ENCODE measurements at places on chromosomes 12 and 14.

DNA sequence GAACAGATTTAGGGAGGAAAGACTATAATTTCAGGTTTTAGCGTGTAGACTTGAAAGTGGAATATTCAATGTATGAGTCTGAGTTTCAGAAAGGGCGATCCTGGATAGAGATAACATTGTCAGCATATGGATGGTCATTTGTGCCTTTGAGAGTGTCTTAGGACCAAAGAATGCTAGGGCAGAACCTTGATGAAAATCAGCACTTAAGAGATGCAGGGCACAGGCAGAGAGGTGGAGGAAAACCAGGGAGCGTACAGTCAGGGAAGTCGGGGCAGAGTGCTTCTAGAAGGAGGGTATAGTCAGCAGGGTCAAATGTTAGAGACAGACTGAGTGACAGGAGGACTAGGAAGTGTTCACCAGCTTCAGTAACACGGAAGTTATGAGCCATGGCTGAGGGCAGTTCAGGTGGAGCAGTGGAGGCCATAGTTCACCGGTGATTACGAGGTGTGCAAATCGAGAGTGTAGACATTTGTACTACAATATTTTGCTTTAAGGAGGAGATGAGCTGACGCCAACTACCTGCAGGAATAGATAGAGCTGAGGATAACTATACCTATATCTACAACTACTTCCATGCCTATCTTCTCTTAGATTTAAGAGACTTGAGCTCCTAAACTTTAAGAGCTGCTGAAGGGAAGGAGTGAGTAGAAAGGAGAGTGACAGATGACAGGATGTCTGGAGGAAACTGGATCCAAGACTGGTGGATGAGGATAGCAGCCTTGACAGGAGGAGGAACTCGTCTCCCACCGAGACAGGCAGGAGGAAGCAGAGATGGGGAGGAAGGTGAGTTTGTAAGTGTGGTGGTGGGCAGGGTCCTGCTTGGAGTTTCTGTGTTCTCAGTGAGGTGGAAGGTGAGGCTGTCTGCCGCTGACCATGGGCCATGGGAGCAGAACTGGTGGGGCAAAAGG is 6.5 kb downstream of the CBLN3 start:
- no peak for DNase-seq

GRCh38 chr12:130186651-130187268 is 24.5 kb downstream of the FZD10 start:
- DNase-seq = no peak

DNA sequence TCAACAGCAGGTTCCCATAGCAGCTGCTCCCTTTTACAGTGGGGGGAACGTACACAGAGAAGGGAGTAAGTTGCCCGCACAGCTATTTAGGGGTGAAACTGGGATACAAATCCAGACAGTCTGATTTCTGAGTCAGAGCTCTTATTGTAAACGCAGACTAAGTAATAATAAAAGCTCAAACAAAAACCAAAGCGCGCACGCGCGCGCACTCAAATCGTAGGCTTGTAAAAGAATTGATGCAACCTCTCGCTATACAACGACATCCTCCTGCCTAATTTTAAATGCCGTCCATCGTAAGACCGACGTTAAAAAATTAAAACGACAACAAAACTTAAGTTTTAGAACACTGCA is 747 bp upstream of the DACT1 start:
- DNase-seq = no peak

GRCh38 chr14:24243336-24243836 is 963 bp upstream of the TINF2 start:
- no peak for DNase-seq

DNA sequence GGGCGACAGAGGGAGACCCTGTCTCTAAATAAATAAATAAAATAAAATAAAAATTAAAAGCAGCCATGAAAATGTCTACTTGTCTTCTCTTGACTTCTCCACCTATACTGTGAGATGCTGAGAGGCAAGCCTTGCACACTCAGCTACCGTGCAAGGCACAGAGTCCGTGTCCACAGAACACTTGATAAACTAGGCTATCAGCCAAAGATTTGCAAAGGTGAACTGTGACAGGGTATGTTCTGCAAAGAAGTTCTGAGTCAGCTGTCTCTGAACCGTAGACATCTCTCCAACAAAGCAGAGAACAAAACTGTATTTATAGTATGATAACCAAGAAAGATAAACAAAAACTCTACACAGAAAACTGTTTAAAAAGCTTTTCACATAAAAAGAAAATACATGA is 35.5 kb downstream of the STXBP6 start:
- DNase-seq = no peak

- DNase-seq = no peak
Measured at GRCh38 chr12:9256758-9257405, 48.7 kb upstream of the PZP start.

DNA sequence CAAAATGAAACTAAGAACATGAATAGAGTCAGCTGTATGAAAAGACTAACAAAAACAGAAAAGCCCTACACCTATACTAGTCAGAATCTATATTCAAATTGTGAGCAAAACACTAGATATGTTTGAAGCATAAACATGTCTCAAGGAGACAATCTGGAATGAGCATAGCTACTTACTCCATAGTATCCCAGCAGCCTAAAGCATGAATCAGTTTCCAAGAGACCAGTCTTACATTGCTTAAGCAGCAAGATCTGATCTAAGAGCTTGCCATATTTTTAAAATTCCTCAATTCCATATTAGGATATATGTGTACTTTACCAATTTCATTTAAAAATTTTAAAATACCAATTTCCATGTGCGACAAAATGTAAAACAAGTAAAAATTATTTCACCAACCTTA is 7.7 kb downstream of the CAPS2 start:
- no peak for DNase-seq

GRCh38 chr14:68391311-68392014 is 401.4 kb downstream of the ZFP36L1 start:
- DNase-seq = no peak

DNA sequence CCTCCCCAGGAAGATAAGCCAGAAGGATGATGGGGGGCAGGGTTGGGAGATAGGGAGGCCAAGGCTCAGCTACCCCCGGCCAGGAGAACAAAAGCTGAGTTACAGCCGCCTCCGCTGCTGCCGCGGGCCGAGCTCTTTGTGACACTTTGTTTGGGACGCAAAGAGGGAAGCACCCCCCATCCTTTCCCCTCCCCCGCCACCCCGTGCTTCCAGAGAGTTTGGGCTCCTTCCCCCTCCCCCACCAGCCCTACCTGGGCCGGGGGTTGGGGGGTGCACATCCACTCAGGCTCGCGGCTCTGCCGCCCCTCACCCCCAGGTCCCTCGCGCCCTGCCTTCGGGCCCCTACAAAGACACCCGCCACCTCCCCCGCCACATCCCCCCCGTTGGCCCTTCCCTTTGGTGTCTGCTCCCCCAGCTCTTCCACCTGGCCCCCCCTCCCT is 799 bp downstream of the ZNF219 start:
- DNase-seq = no peak

- no peak for DNase-seq
Measured at GRCh38 chr14:90630171-90630806, 185.9 kb downstream of the TTC7B start.

GRCh38 chr12:94299846-94300245 is 151.5 kb downstream of the PLXNC1 start:
- DNase-seq = no peak

DNA sequence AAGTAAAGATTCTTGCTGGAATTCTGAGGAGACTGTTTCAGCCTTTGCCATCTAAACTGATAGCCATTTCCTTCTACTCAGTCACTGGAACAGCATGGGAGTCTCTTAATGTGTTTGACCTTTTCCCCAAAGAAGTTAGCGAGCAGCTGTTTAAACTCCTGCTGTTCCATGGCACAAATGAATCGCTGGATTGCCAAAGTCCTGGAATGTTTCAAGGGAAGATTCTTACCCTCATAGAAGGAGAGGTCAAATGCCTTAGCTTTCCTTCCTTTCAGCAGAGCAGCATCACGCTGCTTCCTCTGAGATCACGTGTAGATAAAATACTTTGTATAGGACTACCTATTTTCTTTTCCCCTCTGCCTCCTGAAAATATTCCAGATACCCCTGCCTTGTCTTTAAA is 10.5 kb upstream of the NR2C1 start:
- DNase-seq = peak; percentile 13

GRCh38 chr12:66533767-66534166 is 145.1 kb downstream of the GRIP1 start:
- DNase-seq = no peak

DNA sequence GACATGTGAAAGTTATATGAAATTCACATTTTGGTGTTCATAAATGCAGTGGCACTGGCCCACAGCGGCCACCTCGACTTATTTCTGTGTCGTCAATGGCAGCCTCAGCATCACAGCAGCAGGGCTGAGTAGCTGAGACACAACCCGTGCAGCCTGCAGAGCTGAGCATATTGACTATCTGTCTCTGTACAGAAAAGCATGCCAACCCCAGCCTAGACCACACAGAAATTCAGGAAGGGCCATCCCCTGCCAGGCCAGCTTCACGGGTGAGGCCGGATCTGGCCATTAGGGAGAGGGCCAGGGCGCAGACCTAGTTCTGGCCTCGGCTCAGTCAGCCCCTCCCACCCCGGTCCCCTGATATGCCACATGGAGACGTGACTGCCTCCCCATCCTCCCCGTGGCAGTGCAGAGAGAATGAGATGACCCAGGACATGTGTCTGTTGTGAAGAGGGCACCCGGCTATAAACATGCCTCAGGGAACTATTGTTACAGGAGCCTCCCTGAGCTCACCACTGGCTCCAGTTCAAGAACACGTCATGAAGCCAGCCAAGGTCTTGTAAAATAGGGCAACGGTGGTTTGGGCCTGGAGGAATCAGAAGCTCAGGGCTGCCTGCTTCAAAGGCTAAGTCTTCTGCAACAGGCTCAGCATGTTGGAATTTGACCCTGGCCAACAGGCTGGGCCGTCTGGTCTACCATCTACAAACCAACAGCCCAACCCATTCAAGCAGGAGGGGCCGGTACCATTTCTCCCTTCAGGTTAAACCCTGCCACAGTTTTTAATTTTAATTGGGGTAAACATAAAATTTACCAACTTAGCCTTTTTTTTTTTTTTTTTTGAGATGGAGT is 25.5 kb downstream of the SCARB1 start:
- peak; percentile 62 for DNase-seq

GRCh38 chr14:58362798-58363412 is 32.8 kb upstream of the TOMM20L start:
- peak; percentile 16 for DNase-seq

DNA sequence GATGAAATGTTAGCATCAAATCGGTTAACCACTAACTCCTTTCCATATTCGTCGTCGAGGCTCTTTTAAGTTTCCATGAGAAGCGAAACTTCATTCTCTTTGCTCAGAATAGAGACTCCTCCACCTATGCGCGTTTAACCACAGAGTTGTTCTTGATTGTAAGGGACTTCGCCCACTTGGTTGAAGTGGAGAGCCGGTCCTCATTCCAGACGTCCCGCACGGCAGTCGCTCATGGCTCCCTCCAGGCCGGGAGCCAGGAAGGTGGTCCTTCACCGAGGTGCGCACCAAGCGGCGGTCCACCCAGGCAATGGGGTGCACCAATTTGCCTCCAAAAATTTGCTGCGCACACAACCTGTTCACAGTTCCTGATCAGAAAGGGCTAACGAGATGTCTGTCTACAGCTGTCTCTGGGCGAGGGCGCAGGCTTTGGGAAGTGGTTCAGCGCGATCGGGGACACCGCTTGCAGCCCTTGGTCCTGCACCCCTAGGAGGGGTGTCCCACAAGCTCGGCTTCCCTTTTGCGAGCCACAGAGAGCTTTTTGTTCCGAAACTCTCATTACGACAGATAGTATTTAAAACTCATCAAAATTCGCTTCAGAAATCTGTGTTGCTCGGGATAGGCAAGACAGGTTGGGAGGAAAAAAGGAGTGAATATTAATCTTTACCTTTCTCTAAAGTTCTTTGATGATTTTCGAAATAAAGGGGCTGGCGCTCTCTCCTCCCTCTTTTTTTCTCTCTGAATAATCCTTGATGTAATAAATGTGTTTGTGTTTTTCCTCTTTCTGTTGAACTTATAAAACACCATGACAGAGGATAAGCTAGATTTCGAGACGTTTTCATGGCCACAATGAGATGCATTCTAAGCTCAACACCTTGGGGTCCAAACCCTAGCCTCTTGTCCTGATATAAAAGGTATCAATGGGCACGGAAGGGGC is 6.4 kb upstream of the ALX1 start:
- DNase-seq = no peak

GRCh38 chr12:51311389-51311788 is 12.6 kb downstream of the BIN2 start:
- DNase-seq = no peak

GRCh38 chr12:78208092-78208491 is 377.4 kb downstream of the NAV3 start:
- no peak for DNase-seq

- DNase-seq = no peak
Measured at GRCh38 chr12:49643961-49644619, 20.7 kb downstream of the PRPF40B start.

DNA sequence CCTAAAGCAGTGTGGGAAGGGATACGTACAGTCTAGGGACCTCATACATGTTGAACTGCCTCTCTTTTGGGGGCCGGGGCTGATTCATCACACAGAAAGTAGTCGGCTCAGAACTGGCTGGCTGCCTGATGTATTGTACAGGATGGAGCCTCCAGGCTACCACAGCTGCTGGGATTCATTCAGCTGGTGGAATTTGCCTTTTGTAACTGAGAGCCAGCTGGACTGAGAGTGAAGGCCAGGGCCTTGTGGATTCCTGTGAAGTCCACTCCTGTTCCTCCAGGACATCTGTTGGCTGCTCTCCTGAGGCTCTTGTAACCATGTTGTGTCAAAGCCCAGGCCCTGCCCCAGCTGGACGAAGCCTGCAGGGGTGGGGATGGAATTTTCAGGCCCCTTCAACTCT is 116.3 kb upstream of the PRICKLE1 start:
- DNase-seq = no peak

GRCh38 chr12:40017488-40017887 is 88.4 kb downstream of the SLC2A13 start:
- DNase-seq = no peak

GRCh38 chr12:80807640-80808288 is 91.1 kb downstream of the MYF5 start:
- no peak for DNase-seq

DNA sequence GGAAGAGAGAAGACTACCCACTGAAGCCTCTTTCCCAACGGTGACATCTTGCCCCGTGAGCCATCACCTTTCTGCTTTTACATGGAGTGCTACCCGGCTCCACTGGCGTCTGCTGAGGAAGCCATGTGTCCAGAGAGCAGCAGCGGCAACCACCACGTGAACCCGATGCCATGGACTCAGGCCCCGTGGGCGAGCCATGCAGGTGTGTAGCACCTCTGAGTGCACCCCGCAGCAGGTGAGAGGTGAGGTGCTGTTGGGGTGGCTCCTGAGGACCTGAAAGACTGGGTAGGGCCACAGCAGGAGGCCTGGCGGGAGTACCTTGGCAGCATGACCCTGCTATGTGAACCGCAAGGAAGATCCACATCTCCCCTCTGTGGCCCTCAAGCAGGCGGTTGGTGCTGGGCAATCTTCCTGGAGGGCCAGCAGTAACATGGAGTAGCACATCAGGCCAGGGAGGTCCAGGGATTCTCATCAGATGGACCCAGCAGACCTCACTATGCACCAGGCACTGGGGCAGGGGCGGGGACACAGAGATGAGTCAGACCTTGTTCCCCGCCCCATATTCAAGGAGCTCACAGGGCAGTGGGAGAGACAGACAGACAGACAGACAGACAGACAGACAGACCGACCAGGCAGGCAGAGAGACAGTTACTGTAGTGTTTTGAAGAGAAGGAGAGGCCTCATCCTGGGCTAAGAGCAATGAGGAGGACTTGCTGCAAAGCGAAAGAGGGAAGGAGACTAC is 129.6 kb downstream of the PAPOLA start:
- peak; percentile 1 for DNase-seq

GRCh38 chr14:67285876-67286452 is 44.7 kb downstream of the PALS1 start:
- DNase-seq = peak; percentile 9

- no peak for DNase-seq
Measured at GRCh38 chr14:54758041-54758440, 144.6 kb downstream of the GCH1 start.

Measured in HEK293T (cell line).